PC-3 (cell line): ENCODE measurements at places on chromosomes 12 and 14. TPM values are rescaled to one million over a fixed set of nuclear protein-coding genes. Genes with fewer than 3 reads are reported as not detected.

DNA sequence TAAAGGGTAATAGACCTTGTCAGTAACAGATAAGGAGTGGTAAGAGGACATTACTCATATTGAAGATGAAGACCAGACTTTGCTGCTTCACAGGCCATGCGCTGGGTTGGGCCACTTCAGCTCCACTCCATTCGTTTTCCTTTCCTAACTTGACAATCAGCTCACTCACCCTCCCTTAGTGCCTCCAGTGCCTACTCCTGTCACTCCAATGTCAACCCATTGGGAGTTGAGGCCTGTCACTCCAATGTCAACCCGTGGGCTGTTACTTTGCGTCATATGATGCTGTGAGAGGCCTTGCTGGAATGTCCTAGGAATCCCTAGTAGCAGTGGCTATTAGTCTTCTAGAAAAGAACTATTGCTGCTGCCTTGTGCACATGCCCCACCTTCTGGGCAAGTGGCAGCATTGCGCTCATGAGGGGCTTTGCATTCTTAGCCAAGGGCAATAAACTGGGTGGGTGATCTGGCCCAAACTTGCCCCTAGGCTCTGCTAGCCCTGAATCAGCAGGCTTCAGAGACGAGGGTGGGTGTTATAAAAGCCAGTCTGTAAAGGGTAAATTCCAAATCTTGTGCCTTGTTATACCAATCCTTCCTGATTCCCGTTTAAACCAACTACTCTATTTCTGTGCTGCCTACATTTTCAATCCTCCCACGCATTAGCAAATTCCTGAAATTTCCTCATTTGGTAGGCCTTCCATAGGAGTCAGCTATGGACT is 36.1 kb downstream of the BAZ2A start:
- peak; percentile 78 for DNase-seq

- DNase-seq = no peak
Measured at GRCh38 chr12:12336049-12336411, 14.0 kb downstream of the MANSC1 start.

DNA sequence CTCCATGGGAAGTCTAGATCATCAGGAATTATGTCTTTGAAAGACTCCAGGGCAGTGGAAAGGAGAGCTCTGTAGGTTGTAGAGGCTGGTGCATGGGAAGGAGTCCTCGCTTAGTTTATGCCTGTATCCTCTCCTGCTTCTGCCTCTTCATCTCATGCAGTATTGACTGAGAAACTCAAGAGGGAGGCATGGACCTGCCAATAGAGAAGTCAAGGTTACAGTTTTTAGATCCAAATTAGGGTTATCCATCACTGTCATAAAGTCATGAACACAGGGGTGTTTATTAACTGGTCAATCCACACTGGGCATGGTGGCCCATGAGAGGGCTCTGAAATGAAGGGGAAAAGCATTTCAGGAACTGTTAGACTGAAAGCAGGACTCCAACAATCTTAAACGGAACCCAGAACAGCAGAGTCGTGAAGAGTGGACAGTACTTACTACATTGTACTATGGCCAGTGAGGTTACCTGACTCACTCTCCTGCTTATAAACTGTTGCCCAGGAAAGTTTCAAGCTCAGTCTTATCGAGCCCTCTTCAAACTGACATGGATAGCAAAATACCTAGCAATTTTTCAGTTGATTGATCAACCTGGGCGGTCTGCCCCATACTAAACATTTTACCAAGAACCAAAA is 30.1 kb upstream of the DHRS7 start:
- no peak for DNase-seq

- no peak for DNase-seq
Measured at GRCh38 chr12:112126911-112127310, 1.6 kb downstream of the TRAFD1 start.

DNA sequence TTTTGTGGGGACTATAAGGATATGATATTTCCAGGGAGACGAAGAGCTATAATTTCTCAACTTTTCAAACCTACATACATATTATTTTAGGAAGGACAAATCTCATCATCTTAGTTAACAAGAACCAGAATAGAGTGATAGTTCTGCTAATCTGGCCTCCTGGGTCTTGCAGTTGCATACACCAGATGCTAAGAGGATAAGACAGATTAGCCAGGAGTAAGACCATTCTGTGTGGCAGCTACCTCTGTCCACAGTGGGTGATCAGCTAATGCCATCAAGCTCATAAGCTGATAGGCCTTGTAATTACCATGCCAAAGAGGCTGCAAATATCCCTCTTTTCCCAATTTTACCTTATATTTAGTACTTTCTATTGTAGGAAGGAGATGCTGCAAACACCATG is 776.8 kb downstream of the NRXN3 start:
- DNase-seq = no peak

GRCh38 chr12:14907953-14908352 is 22.3 kb upstream of the MGP start:
- DNase-seq = no peak

- no peak for DNase-seq
Measured at GRCh38 chr14:90539496-90539775, 142.6 kb downstream of the CALM1 start.

- peak; percentile 59 for DNase-seq
Measured at GRCh38 chr12:3034067-3034750, 43.0 kb upstream of the TSPAN9 start.

GRCh38 chr14:86799244-86799647 is 1193.7 kb downstream of the GALC start:
- DNase-seq = peak; percentile 78

DNA sequence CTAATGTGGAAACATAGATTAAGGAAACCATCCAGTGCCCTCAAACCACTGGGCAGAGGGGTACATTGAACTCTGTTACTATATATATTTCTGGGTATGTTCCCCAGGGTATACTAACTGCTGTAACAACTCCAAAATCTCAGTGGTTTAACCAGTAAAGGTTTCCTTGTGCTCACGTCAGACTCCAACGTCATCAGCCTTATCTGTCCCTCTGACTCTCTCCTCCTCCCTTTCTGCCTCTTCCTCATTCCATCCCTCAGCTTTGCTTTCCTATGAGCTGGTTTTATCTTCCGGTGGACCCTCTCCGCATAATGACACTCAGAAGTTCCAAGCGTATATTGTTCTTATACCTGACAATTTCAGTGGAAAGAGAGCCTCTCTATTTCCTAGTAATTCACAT is 21.2 kb upstream of the SMCO2 start:
- no peak for DNase-seq

DNA sequence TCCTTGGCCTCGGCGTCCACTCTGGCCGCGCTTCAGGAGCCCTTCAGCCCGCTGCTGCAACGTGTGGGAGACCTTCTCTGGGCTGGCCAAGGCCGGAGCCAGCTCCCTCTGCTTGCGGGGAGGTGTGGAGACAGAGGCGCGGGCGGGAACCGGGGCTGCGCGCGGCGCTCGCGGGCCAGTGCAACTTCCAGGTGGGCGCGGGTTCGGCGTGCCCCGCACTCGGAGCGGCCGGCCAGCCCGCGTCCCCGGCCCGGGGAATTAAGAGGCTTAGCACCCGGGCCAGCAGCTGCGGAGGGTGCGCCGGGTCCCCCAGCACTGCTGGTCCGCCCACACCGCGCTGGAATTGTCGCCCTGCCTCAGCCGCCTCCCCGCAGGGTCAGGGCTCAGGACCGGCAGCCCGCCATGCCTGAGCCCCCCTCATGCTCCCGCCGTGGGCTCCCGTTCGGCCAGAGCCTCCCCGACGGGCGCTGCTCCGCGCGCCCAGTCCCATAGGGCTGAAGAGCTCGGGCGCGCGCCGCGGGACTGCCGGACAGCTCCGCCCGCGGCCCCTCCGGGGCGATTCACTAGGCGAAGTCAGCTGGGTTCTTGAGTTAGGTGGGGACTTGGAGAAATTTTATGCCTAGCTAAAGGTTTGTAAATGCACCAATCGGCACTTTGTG is 673.9 kb downstream of the SLC16A7 start:
- DNase-seq = no peak

- DNase-seq = no peak
Measured at GRCh38 chr14:34718750-34719304, 4.4 kb upstream of the CFL2 start.

The C3AR1 gene
- not detected in 2 replicates for total RNA-seq

The ADAM20 gene
- 0.17 and 0.26 TPM in 2 replicates for total RNA-seq

The PDE3A gene
- total RNA-seq = 0.58 and 2.0 TPM in 2 replicates

The PTPRQ gene
- 0.07 TPM in 1 of 2 replicates, not detected in the other for total RNA-seq

The SMOC1 gene
- not detected in 2 replicates for total RNA-seq

The FICD gene
- total RNA-seq = 6.4 and 18.5 TPM in 2 replicates

The AKAP3 gene
- 1.1 and 1.9 TPM in 2 replicates for total RNA-seq

The PTGDR gene
- not detected in 2 replicates for total RNA-seq

The CEBPE gene
- total RNA-seq = not detected in 2 replicates

The HOXC9 gene
- total RNA-seq = 1.5 and 1.8 TPM in 2 replicates

The PHETA1 gene
- 18.6 and 22.8 TPM in 2 replicates for total RNA-seq
